ENCODE measurements at places on chromosomes 12 and 14. TPM values are rescaled to one million over a fixed set of nuclear protein-coding genes. Genes with fewer than 3 reads are reported as not detected.

GRCh38 chr14:22471545-22472121 is 117.4 kb downstream of the DAD1 start:
- DNase-seq, result no peak

DNA sequence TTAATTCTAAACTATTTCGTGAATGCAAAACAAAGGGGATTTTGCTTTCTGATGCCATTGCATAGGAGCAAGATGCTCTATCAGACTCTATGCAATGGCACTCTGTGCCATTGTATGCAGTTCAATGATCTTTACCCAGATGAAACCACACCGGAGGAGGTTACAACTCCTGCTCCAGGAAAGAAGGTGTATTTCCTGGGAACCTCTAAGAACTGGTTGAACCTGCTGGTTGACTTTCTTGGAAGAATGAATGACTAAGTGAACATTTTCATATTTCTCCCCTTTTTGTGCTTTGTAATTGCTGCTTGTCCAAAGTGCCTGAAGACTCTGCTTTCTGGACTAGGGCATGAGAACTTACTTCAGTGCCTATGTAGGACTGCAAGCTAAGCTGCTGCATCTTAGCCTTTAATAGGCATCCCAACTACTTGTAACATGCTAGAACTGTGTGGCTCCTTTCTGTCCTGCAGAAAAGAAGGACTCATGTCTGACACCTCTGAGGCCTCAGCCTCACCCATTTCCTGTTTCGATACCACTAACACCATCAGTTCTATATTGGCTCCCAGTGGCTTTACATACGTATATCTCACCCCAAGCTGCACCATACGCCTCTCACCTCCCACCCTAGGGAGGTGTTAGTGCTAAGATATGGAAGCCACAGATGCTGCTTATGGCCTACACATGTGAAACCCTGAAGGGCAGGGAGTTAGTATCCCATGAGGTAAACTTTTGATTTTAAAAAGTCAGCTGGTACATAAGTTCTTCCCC is 193.5 kb upstream of the CNOT2 start:
- no peak for DNase-seq

The LBHD2 gene
- 3.1 TPM for total RNA-seq

DNA sequence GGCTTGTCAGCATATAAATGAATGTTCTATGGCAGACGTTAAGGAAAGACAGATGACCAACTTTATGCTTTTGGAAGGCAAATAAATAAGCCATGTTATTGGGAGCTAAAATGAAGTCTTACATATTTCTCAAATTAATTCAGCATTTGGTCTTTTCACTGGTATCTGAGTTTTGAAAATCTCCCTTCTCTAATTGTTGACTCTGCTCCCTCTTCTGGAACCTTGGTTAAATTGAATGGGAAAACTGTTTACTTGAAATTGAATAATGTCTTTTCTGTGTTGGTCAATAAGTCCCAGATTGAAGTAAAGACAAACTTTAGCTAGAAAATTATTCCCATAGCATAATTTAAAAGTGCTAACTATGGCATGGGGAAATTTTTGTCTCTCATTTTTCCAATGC is 38.7 kb downstream of the LGR5 start:
- no peak for DNase-seq

DNA sequence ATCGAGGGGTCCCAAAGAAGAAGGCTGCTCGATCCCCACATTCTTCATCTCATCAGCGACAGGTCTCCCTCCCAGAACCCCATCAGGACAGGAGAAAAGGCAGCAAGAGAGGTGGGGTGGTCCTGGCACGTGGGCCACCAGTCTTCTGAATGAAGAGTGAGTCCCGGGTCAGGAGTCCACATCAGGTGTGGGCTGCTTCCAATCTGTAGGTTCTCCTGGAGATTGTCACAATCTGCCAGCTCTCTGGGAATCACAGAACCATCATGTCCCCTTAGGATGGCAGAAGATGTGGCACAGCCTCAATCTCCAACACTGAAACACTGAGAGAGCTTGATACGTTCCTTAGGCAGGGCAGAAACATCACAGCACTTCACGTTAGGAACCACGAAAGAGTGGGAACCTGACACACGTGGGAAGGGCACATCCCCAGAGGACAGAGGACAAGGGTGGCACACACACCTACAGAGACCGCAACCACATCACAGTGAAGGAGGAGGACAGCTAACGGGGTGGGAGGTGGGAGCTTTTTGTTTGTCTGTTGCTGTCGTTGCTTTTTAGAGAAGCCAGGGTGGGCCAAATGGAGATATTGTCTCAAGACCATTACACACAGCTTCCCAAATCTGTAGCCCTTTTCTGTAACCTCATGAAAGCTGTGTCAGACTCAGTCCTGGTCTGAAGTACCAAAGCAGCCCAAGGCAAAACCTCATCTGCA is 284.5 kb downstream of the DPF3 start:
- no peak for DNase-seq

GRCh38 chr12:104456950-104457745 is 400 bp downstream of the CHST11 start:
- no peak for DNase-seq

The RHOJ gene
- total RNA-seq, result 14.5 TPM

GRCh38 chr12:84874125-84874824 is 38.3 kb downstream of the SLC6A15 start:
- no peak for DNase-seq

DNA sequence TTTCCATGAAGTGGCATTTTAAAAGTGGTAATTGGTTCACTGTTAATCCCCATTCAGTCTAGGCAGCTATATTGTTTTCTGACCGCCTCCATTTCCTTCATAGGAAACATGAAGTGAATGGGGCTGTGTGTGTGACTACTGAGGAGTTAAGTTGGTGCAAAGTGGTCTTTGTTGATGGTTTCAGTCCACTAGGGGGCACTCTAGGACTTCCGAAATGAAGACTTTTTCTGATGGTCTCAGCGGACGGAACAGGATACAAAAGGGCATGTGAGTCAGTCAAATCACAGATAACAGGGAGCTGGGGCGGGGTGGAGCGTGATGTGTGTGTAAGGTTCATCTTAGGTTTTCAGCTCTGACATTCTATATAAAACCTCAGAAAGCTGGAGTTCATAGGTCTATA is 240.1 kb upstream of the OR4E1 start:
- DNase-seq, result no peak

The HSPB8 gene
- 66.4 TPM for total RNA-seq

GRCh38 chr14:101364503-101365328 is 196.6 kb upstream of the DIO3 start:
- DNase-seq, result peak; percentile 92

- no peak for DNase-seq
Measured at GRCh38 chr12:42326541-42327226, 717 bp downstream of the PPHLN1 start.

GRCh38 chr12:32586390-32586789 is 92.7 kb upstream of the DNM1L start:
- no peak for DNase-seq

DNA sequence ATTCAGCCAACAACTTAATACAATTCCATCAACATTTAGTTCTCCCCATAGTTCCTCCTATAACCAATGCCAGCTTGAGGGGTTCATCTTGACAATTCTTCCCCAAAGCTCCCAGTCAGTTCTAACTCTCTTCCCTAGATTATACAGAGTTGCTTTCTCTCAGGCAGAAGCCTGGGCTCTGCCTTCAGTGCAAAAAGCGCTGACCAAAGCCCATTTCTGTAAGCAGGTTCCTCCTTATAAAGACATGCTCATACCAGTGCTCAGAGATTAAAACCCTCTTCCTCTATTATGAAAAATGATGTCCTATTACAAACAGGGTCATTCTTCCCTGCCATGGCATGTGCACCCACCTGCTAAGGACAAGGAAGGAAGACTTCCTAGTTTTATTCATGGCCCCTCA is 16.2 kb downstream of the SPIC start:
- no peak for DNase-seq

The CLEC4D gene
- total RNA-seq, result 4.8 TPM

The CSRNP2 gene
- 33.6 TPM for total RNA-seq

- DNase-seq, result no peak
Measured at GRCh38 chr14:81298122-81298521, 77.4 kb upstream of the GTF2A1 start.

DNA sequence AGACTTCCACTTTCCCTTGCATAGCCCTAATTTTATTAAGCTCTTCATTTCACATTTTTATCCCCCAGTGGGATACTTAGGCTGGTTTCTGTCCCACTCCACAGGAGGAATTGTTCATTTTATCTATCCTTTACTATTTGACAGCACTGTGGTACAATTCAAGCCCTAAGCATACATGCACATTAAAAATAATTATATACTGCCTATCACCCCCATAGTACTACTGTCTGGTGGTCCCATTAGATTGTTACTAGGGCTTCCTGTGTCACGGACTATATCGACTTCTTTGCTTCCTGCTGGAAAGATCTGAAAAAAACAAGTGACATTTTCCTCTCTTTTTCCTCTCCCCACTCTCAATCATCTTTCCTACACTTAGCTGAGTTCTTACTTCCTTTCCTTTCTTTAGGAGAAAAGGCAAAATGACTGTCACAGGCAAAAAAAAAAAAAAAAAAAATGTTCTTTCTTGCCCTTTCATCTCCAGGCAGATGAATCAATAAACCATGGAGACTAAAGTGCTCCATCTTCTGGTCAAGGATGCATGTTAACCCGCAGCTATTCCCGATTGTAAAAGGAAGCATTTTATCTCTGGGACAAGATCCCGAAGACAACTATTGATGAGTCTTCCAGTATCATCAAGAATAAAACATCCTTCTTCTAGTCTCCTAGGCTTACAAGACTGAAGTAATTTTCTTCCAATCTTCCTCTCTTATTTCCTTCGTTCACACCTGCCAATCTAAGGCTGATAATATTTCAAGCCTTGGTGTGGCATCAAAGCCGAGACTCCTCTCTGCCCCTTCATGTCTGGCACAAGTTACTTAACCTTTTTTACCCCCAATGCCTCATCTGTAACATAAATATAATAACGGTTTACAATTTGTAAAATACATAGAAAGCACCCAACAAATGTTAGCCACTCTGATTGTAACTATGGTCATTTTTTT is 94.4 kb upstream of the PLEKHG7 start:
- DNase-seq, result no peak

The PLCZ1 gene
- total RNA-seq, result not detected

DNA sequence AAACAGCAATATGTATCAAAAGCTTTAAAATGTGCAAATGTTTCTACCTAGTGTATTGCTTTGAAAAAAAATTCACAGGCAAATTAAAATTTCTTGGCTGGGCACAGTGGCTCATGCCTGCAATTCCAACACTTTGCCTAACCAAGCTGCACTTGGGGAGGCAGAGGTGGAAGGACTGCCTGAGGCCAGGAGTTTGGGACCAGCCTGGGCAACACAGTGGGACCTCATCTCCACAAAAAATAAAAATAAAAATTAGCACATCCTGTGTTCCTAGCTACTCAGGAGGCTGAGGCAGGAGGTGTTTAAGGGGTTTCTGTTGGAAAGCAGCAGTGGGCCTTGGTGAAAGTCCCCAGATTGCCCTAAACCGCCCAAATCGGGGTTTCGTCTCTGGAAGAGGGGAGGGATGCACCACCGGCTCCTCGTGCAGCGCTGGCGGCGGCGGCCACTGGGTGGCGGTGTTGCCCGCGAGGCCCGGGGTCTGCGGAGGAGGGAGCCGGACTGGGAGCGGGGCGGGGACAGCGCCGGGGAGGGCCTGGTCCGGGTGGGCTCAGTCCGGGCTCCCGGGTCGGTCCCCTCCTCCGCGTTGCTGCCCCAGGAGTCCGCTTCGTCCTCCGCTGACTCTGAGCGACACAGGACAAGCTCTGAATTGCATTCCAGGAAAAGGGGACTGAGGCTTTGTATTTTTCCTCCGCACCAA is 265.6 kb downstream of the AACS start:
- DNase-seq, result peak; percentile 92

DNA sequence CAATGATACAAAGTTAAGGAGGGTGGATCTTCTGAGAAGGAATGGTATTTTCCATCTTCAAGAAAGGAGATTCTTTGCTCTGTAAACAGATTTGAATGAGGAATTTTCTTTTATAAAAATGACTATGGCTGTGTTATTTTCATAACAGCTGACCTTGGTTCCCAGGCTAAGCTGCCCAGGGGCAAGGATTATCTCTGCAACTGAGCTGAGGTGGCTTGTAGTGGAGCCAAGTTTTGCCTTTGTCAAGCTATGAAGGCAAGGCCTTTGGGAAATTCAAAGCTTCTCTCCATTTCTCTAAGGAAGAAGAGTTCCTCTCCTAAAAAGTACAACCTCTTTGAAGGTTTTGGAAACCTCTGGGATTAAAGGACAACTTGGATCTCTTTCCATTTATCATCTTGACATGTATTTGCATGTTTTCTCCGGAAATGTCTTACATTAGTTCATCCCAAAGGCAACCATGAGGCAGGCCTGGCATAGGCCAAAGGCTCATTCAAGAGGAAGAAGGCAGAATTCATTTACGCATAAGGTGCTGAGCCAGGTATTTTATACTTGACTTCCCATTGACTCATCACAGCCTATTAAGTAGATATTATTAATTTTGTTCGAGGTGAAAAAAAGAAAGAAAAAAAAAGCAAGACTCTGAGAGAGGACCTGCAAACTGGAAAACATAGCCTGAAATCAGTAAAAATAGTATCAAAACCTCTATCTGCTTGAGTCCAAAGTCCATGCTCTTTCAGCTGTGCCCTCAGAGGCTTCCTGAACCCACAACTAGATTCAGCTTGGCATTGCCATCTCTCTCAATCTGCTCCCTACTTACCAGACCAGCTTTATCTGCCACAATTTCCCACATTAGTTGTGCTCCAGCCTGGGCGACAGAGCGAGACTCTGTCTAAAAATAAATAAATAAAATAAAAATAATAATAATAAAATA is 24.0 kb upstream of the CKAP4 start:
- DNase-seq, result no peak

DNA sequence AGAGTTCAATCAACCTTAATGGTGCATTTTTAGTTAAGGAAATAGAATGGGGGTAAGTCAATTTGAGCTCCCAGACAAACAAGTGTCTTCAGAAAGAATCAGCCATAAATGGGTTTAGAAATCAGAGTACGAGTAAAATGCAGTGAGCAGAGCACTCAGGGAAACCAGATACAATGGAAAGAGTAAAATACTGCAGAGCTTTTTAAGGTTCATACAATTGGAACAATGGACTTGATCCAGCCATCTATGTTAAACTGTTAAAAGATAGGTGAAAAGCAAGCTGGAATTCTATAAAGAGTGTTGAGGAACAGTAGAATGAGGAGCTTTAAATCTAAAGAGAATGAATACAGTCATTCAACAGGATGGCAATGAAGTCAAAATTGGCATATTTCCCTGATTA is 23.8 kb upstream of the PCNX4 start:
- no peak for DNase-seq

- no peak for DNase-seq
Measured at GRCh38 chr14:55127460-55127951, 1.5 kb upstream of the LGALS3 start.

DNA sequence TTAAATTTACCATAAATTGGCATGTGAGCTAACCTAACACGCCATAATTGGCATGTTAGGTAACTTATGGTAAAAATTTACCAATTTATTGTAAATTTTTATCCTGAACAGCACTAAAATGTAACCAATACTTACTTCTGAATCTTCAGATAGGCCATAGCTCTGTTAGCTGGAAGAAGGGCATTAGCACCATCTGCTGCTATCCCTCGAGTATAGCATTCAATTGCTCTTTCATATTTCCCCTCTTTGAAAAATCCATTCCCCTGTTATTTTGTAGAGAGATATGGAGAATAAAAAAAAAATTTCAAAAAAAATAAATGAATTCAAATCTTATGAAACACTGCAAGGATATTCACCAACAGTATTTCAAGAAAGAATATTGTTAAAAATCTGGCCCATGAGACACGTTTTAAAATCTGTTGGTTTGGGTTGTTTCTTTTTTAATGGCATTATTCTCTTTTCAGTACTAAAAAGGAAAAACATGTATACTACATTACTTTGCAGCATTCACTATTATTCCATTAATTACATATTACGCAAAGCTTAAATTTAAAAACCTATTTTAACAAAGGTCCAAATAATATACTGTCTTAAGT is 19.1 kb downstream of the RPAP3 start:
- no peak for DNase-seq

The TAS2R43 gene
- total RNA-seq, result not detected

Measured in mesenteric fat pad (tissue), 1 donor.